Activated T-cell treated with anti-CD3 and anti-CD28 coated beads for 48 hours (primary cell): ENCODE measurements at places on chromosomes 12 and 14.
A peak's percentile ranks its signal among the peaks of the same experiment; 100 is the strongest.

DNA sequence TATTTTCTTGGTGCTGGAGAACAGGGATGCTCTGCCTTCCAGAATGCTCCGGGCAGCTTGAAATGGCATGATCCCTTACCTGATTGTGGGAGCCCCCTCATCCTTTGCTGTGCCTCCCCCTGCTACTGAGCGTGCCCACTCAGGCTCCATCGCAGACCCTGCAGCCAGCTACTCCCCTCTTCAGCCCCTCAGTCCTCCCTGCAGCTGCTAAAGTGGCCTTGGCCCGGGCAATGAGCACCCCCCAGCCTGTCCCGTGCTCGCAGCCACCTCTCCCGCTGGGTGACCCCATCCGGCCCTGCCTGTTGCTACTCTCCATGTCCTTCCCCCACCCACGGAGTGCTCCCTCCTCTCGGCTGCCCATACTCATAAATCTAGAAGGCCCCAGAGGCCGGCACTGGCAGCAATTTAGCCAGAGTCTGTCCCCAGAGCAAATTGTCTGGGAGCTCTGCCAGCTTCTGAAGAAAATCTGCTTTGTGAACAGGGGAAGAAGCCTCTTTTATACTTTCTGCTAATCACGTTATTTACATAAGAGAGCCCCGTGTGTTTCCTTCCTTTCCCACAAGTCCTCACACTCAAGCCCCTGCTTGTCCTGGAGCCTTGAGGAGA, 143.7 kb upstream of the FRMD6 start:
- no peak for DNase-seq

- DNase-seq = no peak
These were observed 4.2 kb downstream of the IFFO1 start for GRCh38 chr12:6551496-6552139.

GRCh38 chr14:89503431-89503996, 86.5 kb upstream of the FOXN3 start:
- no peak for DNase-seq

DNA sequence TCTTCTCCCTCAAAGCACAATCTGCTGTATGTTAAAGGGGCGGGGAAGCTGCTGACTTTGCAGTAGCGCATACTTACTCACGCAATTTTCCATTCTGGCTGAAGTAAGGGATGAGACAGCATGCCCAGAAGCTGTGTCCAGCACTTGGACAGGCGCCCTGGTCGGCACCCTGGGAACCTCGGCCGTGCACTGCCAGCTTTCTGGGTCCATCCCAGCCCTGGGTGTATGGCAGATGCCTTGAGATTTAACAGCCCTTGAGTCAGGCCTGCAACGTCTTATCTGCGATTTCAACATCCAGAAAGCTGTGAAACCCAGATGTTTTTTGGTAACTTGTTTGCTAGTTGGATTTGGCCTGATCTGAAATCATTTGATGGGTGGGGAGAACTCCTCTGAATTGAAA, 16.1 kb downstream of the EML1 start:
- DNase-seq = no peak

DNA sequence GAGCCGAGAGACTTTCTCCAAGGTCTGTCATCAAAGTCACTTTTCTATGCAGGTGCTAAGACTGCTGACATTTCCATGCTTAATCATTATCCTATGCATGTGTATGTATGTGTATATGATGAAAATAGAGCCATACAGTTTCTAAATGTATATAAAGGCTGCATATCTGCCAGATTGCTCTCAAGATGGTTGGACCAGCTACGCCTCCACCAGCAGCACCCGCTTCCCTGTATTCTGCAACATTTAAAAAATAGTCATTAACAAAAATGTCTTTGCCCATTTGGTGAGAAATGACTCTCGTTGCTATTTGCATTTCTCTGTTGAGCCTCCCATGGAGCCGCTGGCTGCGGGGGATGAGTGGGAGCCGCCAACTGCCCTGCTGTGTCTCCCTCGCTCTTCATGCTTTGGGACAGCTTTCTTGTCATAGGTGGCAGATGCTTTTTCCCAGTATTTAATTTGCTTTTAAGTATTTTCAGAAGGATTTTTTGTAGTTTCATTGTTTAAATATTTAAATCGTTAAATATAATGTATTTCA, 54.7 kb downstream of the DYNC1H1 start:
- no peak for DNase-seq

DNA sequence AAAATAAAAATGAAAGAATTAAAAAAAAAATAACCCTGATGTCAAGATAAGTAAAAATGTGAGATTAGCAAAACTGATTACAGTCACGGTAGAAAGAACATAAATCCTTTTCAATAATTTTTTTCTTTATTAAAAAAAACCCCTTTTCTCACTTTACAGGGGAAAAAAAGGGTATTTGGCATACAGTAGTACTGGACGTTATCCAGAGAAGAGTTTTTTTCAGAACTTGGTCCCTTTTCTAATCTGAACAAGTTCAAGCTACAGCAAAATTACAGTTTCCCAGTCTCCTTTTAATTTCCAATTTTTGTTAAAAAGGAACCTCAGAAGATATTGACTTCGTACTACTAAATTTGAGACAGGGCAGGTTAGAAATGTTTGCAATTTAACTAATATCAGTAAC, 134.7 kb upstream of the DCN start:
- DNase-seq = no peak

DNA sequence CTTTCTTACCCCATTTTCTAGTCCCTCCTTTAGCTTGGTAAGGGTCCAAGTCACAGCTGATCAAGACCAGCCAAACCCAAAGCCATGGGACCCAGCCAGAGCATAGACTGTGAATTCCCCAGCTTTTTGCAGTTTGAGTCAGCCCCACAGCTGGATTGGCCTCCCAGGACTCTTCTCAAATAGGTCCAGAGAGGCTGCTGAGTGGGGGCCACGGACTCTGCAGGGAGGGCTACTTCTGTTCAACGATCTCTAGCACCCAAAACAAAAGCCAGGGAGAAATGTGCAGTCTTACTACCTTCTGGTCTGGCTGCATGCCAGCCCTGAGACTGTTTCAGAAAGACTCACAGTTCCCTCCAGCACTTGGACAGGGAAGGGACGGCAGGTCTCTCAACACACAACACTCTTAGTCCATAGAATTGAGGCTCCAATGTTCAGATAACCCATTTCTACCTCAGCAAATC, 1.6 kb downstream of the VDR start:
- no peak for DNase-seq

DNA sequence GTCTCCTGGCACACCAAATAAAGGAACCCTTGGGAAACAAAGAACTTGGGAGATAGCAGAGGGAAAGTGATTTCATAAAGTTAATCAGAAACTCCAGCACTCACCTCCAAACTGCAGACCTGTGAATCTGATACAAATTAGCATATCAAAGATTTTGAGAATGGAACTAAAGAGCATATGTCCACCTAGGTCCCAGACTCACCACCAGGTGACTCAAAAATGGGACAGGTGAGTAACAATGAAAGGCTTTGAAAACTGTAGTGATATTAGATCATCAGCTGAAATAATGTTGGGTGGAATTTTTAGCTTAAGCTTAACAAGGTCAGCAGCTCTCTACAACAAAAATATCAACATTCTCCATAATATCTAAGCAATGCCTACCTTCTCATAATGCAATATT, 214.8 kb downstream of the RERGL start:
- no peak for DNase-seq

GRCh38 chr14:99531251-99532096, 50.3 kb downstream of the CCNK start:
- DNase-seq = no peak

DNA sequence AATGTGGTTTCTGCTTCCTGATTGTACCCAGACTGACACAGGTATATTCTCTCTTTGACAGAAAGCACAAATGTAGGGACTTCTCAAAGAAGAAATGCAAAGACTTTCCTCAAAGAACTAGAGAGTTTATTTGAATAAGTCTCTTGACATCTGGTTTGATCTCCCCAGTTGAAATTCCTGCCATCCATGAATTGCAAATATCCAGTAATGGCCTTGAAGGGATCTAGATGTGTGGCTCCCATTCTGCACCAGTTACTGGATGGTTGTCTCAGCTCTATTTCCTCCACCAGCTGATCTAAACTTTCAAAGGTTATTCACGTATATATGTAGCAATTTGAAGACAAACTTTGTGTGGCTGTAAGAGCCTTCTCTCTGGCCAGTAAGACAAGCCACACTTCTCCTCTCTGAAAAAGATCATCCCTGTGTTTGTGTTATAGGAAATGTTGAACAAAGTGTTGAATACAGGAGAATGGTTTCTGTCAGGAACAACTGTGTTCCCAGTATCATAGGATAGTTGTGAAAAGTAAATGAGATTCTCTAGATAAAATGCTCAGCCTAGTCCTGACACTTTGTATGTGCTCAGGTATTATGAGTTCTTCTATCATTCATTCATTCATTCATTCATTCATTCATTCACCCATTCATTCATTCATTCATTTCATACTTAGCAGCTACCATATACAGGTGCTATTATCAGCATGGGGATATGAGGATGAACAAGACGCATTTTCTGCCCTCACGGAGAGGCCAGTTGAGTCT, 22.7 kb upstream of the GPRC5A start:
- no peak for DNase-seq

GRCh38 chr12:15435597-15435996, 113.3 kb downstream of the PTPRO start:
- DNase-seq = no peak

DNA sequence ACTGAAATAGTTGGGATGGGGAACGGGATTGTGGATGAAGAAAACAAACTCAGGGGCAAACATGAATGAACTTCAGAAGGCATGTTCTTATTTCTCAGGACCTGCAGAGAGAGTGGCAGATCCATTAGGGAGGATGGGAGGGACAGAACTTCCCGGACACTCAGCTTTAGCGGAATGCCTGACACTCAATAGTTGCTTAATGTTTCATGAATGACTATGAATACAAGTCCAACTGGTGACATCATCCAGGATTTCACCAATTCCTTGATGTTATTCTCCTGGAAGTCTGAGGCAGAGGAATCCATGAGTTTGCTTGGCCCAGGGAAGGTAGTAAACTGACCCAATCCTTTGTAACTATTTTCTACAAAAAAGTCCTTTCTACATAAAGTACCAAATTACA, 37.8 kb upstream of the LRRC10 start:
- DNase-seq = no peak

- DNase-seq = peak; percentile 18
These were observed at the start of gene GPRC5A for GRCh38 chr12:12891080-12891880. GPRC5A (plus strand) TSS chr12:12891562; CDS start chr12:12908250, 16,688 bp downstream.

GRCh38 chr12:31872831-31873604, 86.2 kb upstream of the RESF1 start:
- no peak for DNase-seq

GRCh38 chr14:98292191-98292590, 979.8 kb downstream of the BCL11B start:
- no peak for DNase-seq

DNA sequence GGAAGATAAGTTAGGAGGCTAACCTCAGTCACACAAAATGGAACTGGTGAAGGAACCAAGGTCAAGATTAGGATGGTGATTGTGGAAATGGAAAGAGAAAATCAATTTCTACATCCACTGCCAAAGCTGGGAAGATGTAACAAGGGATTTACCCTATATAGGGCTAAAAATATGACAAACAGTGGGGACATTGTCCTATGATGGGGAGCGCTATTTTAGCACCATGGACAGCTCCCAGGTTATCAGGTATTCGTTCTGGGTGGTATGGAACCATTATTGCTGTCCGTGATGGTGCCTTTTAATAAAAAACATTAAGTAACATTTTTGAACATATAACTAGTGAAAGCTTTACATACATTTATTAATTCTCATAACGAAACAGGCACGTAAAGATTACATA, 124.0 kb downstream of the NDUFA12 start:
- DNase-seq = no peak

- DNase-seq = no peak
These were observed 26.6 kb downstream of the RDH12 start for GRCh38 chr14:67728258-67728657.

GRCh38 chr14:66070542-66071319, 415.4 kb upstream of the CCDC196 start:
- peak; percentile 57 for DNase-seq

- DNase-seq = no peak
These were observed 222.9 kb downstream of the C12orf50 start for GRCh38 chr12:87806310-87806709.

DNA sequence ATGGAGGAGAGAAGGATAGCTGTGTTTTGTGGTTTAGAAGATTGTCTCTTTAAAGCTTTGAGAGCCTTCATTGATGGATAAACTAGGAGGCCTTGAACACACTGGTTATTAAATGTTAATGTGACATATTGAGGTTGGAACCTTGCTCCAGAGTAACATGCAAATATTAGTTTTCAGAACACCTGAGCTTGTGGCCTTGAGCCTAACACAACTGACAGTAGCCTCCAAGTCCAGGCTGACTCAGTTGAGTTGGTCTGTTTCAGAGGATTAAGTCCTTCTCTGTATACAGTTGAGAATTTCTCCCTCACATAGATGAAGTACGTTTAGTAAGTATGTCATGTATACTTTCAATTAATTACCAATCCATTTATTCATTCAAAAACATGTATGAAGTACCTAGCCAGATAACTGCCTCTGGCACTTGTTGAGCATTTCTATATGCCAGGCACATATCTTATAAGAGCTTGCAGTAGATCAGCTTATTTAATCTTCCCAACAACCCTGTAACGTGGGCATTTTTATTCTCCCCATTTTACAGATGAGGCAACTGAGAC, 63.5 kb downstream of the ELK3 start:
- DNase-seq = no peak

DNA sequence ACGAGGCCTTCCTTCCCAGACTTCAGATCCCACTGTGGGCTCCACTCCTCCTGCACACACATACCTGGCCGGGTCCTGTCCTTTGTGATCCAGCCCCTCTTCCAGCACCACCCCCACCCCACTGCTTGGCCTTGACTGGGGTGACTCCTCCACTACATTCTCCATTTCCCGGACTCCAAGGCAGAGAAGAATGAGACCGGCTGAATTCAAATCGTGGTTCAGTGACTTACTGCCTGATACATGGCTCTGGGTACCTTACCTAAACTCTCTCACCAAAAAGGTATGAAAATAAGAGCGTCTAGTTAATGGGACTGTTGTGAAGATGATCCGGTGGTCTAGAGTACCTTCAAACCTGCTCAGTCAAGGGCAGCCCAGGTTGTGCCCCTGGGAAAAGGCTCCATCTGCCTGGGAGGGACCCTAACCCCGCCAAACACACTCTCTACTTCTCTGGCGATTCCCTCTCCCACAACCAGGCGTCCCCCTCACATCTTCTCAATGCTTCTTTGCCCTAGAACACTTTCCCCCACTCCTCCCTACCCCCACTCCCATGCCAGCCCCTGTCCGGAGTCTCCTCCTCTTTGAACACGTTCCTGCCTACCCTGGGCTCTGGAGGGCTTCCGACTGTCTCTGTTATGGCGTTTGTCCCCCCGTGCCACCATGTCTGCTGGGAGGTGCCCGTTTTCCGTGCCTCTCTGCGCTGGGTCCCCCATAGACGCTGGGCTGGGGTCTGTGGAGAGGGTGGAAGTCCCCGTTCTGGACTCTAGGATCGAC, 1.5 kb upstream of the ZBTB42 start:
- no peak for DNase-seq
